ENCODE measurements at places on chromosomes 11 and 22.
A peak's percentile ranks its signal among the peaks of the same experiment; 100 is the strongest.

GRCh38 chr11:40421208-40421981, 1038.1 kb downstream of the LRRC4C start:
- DNase-seq = no peak

GRCh38 chr11:45062974-45063635, 83.3 kb upstream of the PRDM11 start:
- no peak for DNase-seq

GRCh38 chr22:45777046-45777851, 105.6 kb downstream of the ATXN10 start:
- DNase-seq = peak; percentile 52

- no peak for DNase-seq
Measured at GRCh38 chr11:96177146-96177545, 165.8 kb downstream of the MAML2 start.

DNA sequence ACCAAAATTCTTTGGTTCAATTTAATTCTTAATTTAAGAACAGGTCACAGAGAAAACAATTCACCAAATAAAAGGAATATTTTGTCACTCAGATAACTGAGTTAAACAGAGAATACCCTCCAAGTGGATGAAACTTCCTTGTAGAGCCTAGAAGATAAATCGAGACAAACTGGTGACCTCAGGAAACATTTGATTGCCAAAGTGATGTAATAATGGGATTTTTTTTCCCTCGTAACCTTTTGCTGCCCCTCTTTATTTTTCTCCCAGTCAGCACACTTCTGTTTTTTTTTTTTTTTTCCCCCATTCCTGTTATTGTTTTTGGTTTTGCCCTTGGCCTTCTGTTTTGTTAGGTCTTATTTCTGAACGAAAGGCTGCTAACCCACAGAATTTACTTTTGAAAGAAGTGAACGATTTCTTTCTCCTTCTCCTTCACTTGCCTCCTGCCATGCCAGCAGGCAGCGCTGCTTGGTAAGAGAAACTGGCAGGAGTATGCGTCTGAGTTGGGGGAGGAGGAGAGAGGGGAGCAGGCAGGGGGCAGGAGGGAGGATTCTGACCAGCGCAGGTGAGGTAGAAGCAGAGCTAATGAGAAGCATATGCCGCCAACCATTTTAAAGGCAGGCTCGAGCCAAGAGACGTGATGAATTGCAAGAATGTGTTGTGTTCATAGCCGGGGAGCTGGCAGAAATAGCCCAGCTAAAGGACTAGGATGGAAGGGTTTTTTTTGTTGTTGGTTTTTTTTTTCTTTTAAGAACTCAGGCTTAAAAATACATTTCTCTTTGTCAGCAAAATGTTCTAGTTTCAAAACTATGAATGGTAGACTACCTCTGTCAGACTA, 121.9 kb upstream of the MTMR2 start:
- peak; percentile 85 for DNase-seq

DNA sequence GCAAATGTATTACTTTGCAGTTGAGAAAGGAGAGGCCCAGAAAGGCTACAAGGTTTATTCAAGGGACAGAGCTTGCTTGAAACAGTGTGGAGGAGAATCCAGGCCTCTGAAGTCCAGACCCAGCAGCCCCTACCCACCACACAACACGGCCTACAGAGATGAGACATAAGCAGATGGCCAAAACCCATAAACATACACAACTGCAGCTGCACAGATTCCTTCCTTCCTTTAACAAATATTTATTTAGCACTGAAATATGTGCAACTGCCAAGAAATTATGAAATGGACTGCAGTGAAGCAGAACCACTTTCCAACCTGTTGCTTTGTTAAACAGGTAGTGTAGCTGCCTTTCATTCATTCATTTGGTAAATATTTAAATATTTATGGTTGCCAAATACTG, 122.3 kb downstream of the SPATA19 start:
- no peak for DNase-seq

DNA sequence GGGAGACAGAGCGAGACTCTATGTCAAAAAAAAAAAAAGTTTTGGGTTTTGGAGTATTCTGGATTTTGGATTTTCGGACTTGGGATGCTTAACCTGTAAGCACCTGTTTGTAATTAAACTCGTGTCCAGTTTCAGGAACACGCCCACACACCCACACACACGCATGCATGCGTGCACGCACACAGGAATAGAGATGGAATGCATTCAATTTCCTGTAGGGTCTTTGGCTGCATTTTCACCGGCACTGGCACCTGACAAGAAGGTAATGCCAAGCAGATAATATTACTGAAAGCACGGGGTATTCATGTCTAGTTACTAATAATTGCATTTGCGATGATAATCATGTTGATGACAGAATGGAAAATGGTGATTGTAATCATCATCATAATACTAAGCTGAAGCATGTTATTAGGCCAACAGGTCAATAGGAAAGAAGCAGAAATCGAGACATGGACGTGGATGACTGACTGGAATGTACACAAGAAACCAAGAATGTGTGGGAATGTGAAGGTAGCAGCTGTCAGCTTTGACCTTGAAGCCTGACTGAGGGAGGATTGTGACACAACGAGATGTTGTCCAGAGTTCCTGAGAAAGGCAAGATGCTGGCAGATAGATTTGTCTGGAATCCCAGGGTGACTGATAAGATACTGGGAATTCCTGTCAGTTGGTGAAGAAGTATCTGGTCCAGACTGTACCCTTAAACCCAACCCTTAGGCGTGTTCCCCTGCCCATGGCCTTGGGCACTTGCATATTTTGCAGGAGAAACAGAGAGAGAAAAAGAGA, 108.6 kb downstream of the SYN3 start:
- DNase-seq = no peak

DNA sequence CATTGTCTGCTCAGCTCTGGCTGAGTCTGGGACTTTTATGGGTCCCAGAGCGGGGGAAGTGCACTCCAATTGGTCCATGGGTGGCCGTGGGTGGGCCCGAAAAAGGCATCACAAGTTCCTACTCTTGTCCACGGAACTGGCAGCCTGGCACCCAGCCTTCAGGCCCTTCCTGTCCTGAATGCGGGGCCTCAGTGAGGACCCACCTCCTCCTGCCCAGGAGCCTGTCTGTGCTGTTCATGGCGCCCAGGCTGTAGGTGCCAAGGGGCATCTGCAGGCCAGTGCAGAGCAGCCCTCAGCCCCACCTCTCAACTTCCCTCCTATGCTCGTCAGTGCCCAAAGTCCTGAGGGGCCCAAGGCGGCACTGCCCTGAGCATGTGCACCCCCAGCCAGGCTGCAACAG, 411.7 kb upstream of the KIRREL3 start:
- no peak for DNase-seq

DNA sequence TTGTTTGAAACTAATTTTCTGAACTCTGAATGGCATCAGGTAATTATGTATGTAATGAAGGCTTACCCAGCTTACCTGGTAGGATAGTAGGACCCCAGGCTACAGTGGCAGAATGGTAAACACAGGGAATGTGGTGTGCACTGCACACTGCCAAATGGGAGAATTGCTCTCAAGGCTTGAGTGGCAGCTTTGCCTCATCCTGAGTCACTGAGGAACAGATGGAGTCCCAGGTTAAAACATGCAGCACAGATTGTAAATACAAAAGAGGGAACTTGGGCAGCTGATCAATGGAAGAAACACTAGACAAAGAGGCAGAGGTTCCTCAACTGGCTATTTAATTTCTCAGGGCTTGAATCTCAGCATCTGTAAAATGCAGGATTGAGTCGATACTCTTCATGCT, 24.4 kb downstream of the GPR83 start:
- DNase-seq = no peak

- DNase-seq = no peak
Measured at GRCh38 chr11:85299258-85299942, 327.7 kb downstream of the DLG2 start.

DNA sequence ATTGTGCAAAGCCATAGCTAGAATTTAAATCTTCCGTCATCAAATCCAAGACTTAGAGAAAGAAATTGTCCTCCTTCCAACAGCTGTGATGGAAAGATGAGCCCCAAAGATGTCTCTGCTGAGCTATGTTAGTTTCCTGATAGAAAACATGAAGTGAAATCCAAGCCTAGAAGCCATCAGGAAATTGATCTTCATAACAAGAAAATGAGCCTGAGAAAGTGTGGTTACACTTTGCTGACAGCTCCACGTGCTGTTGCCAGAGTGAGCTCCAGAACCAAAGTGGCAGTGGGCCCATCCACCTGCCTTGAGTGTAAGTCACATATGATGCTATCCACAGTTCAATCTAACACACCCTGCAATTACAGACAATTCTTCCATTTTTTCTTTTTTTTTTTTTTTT, 58.0 kb upstream of the UBASH3B start:
- DNase-seq = no peak

- DNase-seq = no peak
Measured at GRCh38 chr11:72621008-72621610, 53.1 kb downstream of the PDE2A start.

GRCh38 chr11:94705891-94706615, 62.1 kb upstream of the AMOTL1 start:
- DNase-seq = peak; percentile 41

- peak; percentile 97 for DNase-seq
Measured at GRCh38 chr22:42994917-42995562, 19.9 kb downstream of the PACSIN2 start.

DNA sequence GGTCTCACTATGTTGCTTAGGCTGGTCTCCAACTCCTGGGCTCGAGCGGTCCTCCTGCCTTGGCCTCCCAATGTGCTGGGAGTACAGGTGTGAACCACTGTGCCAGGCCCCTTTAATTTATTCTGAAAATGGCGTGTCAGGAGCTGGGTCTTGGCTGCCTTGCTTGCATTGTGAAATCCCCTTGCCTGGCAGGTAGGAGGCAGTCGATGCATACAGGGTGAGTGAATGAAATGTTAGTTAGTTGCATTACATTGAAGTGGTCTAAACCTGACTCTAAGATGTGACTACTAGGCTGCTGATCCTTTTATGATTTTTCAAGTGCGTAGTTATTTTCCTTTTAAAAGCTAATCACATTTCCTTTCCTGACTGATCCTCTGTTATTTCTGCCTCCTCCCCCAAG, 42.9 kb downstream of the PARVB start:
- no peak for DNase-seq

DNA sequence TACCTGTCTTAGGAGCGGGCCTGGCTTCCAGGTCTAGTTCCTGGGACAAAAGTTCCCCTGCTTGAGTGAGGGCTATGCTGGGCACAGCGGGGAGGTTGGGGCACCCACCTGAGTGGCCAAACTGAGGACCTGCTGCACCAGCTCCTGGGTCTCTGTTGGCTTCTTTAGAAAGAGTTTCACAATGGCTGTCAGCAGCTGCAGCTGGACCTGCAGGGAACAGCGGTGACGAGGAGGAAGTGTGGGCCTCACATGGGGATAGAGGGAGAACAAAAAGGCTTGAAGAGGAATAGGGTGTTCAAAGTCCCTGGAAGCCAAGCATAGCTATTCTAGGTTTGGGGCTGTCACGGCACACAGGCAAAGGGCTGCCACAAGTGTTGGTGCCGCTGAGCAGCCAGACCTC, 26.7 kb upstream of the RASL10A start:
- DNase-seq = no peak

DNA sequence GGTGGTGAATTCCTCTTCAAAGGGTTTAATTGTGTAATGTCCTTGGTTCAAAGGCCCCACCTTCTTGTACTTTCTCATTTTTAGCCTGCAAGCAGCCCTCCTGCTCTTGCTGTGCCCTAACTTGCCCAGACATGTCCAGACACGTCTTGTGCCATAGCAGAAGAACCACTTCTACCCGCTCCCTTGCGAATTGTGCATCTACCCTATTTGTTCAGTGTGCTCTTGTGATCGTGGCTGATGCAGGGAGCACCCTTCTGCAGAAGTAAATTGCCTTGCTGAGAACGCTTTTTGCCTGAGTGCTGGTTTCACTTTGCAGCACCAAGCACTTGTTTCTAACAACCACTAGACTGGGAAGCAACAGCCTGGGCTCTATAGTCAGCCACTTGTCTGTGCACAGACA, 249.4 kb downstream of the SBF2 start:
- DNase-seq = no peak

- DNase-seq = no peak
Measured at GRCh38 chr11:64237484-64237951, 3.1 kb downstream of the VEGFB start.

DNA sequence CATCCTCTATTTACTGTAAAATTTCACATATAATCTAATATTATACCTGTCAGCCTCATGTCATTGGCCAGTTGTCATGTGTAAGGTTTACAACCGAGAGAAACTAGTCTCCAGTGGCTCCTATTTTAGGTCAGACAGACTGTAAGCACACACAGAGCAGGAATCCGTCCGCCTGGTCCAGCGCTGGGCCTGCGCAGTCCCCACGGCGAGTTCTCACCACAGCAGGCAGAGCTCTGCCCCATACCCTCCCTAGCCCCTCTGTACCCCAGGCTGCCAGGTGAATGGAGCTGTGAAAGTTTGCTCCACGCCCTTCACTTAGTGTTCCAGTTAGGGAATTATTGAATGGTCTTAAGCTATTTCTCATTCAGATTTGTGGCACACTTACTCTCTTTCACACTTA, 63.7 kb downstream of the SNX19 start:
- no peak for DNase-seq

GRCh38 chr22:32336771-32337424, 20.8 kb upstream of the RFPL3 start:
- no peak for DNase-seq

DNA sequence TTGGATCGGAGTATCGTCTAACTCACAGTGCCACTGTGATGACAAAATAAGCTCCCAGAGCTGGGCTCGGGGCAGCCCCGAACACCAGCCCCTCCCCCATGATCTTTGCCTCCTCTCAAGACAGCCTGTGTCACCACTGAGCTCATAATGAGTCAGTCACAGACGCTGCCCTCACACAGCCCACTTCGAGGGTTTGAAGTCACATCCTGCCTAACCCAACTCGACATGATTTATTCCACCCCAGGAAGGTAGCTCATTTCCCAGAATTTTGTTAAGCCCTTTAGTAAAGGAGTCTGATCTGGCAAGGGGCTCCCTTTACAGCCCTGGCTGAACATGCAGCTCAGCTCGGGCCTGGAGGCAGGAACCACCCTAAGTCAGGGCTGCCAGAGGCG, 22.8 kb downstream of the MYH9 start:
- peak; percentile 96 for DNase-seq

- peak; percentile 76 for DNase-seq
Measured at GRCh38 chr11:101401245-101401644, 182.6 kb downstream of the TRPC6 start.

- DNase-seq = no peak
Measured at GRCh38 chr11:121163658-121164308, 62.7 kb downstream of the TECTA start.

- DNase-seq = peak; percentile 64
Measured at GRCh38 chr11:2885017-2885677, 428 bp downstream of the CDKN1C start.

DNA sequence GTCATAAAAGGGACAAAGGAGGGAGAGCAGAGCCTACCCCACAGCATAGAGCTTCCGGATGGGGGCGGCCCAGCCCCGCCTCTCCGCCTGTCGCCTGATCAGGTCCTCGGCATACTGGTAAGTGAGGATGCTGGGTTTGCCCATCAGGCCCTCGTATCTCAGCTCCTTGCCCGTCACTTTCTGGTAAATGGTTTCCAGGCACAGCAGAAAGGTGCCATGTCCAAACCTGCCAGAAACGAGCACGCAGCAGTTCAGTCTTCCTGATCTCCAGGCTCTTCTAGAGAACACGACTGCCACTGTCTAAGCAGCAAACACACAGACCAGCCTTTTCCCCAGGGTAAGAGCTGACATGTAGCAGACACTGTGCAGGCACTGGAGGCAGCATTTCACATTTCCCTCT, 17.4 kb upstream of the TMEM121B start:
- DNase-seq = no peak

Data from EH (cell line).